Hepatocyte (in vitro differentiated cells): ENCODE measurements at places on chromosomes 13 and 19. TPM values are rescaled to one million over a fixed set of nuclear protein-coding genes. Genes with fewer than 3 reads are reported as not detected.
A peak's percentile ranks its signal among the peaks of the same experiment; 100 is the strongest.

TEX26 gene
- 1.0 and 1.1 TPM in 2 replicates for polyA plus RNA-seq

- no peak overlapping the region for H3K4me3 ChIP-seq
- no peak overlapping the region for H3K27ac ChIP-seq
- H3K36me3 ChIP-seq, result no peaks in the 10 kb centered on the region
- H3K4me1 ChIP-seq, result no peaks in the 10 kb centered on the region
Measured at GRCh38 chr19:42166316-42166715, 34.1 kb upstream of the POU2F2 start.

DNA sequence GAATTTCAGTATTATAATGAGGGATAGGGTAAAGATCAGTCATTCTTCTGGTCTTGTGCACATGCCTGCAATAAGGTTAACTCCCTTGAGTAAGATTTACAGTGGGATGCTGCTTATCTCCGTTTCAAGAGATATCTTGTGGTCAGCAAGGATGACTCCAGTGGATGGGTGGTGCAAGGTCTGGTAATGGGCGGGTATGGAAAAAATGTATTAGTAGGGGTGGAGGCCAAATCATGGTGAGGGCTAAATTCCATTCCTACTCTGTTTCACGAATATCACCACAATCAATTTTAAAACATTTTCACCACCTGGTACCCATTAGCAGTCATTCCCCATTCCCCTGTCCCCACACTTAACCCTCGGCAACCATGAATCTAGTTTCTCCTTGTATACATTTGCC lies 40.6 kb downstream of the CCDC122 start:
- H3K4me1 ChIP-seq, result no peaks in the 10 kb centered on the region
- H3K4me3 ChIP-seq, result no peak overlapping the region
- H3K36me3 ChIP-seq, result no peaks in the 10 kb centered on the region
- no peak for DNase-seq

GRCh38 chr13:114115191-114115671 lies 17.2 kb downstream of the RASA3 start:
- H3K4me3 ChIP-seq, result no peak overlapping the region
- no peaks in the 10 kb centered on the region for H3K27me3 ChIP-seq
- no peaks in the 10 kb centered on the region for H3K36me3 ChIP-seq

C2CD4C gene
- polyA plus RNA-seq, result 2.7 and 4.6 TPM in 2 replicates

DNA sequence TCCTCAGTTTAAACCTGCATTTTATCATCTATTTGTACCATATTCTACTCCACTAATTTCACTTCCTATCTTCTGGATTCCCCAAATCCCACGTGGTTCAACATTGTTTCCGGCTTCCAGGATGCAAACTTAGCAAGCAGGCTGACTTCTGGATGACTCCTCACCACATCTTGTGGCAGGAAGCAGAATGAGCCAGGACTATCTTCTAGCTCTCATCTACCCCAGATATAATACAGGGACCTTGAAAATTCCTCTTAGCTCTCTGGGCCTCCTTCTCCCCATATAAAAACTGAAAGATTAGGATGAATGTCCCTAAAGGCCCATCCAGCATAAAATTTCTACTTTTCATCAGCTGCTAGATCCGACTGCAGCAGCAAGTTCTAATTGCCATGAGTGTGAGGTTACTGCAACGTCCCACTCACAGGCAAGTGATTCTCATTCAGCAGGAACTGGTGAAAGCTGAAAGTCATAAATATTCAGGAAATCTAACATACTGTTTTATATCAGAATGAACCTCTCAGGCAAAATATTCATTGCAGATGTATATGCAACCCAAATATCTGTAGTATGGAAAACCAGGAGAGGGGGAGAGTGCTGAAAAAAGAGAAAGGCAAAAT lies 93.4 kb downstream of the KCTD12 start:
- no peak overlapping the region for H3K4me3 ChIP-seq
- no peaks in the 10 kb centered on the region for H3K27me3 ChIP-seq
- no peak for DNase-seq
- H3K27ac ChIP-seq, result no peak overlapping the region
- H3K4me1 ChIP-seq, result peaks cover 5% of the 10 kb centered on the region

GRCh38 chr13:23626700-23627099 lies 56.5 kb downstream of the TNFRSF19 start:
- no peak overlapping the region for H3K4me3 ChIP-seq
- H3K36me3 ChIP-seq, result no peaks in the 10 kb centered on the region
- no peaks in the 10 kb centered on the region for H3K27me3 ChIP-seq
- no peak for DNase-seq

- peak within 1 kb of the TSS; percentile 38 for H3K4me3 ChIP-seq
- peak within 1 kb of the TSS; percentile 81 for H3K27ac ChIP-seq
- H3K27me3 ChIP-seq, result no peaks in the 10 kb centered on the region
- DNase-seq, result peak; percentile 100
- H3K36me3 ChIP-seq, result no peaks in the 10 kb centered on the region
Measured at GRCh38 chr19:58466760-58467589, at the start of gene ZNF324. Gene ZNF324 (plus strand): TSS chr19:58467080. CDS start chr19:58469186, 2,106 bp downstream.

GRCh38 chr19:14487370-14488125 lies 8.4 kb downstream of the GIPC1 start:
- H3K36me3 ChIP-seq, result no peaks in the 10 kb centered on the region
- DNase-seq, result no peak
- no peak overlapping the region for H3K4me3 ChIP-seq
- H3K27ac ChIP-seq, result no peak overlapping the region
- H3K27me3 ChIP-seq, result no peaks in the 10 kb centered on the region
- no peaks in the 10 kb centered on the region for H3K4me1 ChIP-seq

- no peak for DNase-seq
- no peaks in the 10 kb centered on the region for H3K36me3 ChIP-seq
- H3K27me3 ChIP-seq, result no peaks in the 10 kb centered on the region
- no peak overlapping the region for H3K27ac ChIP-seq
Measured at GRCh38 chr13:97342936-97343335, 91.0 kb upstream of the RAP2A start.

HCN2 gene
- 0.16 and 0.21 TPM in 2 replicates for polyA plus RNA-seq
